ENCODE measurements at places on chromosomes 4 and X.

DNA sequence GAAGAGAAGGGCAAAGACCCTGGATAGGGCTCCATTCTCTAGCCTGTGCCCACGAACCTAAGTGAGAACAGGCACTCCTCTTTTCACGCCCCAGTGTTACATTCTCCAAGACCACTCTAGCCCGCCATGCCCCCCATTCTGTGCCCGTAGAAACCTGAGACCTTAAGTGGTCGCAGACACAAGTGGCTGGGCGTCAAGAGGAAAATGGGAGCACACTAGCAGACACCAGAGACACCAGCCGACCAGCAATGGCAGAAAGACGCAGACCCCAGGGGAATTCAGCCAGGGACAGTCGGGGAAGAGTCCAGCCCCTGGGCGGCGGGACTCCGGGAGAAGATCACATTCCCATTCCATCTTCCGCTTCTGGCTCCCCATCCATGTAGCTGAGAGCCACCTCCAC lies 2027.9 kb downstream of the PCDH7 start:
- no peak for DNase-seq

DNA sequence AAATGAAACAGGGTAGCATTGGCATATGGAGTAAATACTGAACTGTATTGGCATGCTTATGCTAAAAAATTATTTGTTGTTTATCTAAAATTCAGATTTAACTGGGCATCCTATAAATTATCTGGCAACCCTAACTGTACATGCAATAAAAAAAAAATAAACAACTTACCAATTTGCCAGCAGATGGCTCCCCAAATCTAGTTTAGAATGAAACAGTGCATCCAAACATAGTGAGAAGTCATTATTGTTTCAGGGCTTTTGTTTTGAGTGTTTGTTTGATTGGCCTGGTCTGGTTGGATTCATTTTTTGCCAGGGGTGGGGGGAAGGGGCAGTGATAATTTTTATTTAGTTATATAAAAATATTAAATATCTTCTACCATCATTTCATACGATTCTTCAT lies 12.8 kb upstream of the NSUN7 start:
- peak; percentile 39 for DNase-seq

GRCh38 chr4:3112609-3113469 lies 38.4 kb downstream of the HTT start:
- no peak for DNase-seq

DNA sequence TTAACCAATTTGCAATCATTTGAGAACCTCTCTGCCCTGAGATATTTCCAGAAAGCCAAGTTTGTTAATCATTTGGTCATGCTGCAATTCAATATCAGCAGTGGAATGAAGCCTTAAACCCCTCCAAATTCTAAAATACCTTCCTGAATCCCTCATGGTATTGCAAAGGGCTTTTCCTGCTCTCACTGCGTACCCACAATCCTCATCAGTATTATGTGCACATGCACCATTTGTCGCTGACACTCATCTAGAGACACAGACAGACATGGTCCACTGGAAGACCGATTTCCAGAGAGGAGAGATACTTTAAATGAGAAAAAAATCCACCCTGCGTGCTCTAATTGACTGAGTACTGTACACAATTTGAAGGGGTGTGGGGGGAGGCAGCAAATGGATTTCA lies 104.4 kb downstream of the GPC3 start:
- no peak for DNase-seq

DNA sequence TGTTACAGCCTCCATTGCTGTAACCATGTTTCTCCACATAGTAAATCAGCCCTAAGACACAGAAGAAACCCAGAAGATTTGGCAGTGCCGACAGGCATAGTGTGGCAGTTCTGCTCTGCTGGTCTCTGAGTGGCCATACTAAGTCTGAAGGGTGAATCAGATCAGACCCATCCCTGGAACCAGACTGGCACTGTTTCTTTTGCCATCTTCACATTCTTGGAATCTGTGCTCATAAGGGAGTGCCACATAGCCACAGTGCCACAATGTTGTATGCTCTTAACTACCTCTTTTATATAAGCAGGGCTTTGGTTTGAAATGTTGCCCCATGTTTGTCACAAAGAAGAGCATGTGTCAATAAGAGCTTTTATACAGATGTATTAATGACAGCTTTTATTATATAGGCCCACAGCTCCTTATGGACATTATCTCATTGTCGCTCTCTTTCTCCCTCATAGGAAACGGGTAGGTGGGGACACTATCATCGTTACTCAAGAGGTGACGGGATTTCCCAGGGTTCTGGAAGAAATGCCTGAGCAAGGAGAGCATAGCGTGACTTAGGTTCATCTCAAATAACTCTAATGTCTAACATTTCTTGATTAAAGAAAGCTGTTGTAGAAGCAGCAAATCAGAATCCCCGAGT lies 128.2 kb downstream of the CBR4 start:
- no peak for DNase-seq

DNA sequence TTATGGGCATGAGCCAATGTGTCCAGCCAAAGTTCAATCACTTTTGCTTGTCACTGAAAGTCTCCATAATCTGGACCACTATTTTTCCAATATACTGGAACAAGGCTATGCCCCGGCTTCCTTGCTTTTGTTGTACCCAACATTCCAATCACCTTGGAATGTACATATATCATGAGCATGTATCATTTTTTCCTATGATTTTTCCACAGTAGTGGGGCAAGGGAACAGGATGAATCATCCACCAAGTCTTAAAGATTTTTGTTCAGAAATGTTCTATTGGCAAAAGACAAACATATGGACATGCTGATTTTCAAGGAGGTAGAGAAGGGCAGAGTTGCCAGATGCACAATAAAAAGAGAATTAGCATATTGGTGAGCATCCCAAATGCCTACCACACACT lies 548.1 kb upstream of the INTU start:
- no peak for DNase-seq

DNA sequence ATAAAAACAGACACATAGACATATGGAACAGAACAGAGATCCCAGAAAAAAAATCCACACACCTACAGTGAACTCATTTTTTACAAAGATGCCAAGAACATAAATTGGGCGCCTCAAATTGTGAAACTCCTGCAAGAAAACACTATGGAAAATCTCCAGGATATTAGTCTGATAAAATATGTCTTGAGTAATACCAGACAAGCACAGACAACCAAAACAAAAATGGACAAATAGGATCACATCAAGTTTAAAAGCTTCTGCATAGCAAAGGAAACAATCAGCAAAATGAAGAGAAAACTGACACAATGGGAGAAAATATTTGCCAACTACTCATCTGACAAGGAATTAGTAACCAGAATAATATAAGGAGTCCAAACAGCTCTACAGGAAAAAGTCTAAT lies 337.3 kb upstream of the DIPK2B start:
- DNase-seq: no peak

DNA sequence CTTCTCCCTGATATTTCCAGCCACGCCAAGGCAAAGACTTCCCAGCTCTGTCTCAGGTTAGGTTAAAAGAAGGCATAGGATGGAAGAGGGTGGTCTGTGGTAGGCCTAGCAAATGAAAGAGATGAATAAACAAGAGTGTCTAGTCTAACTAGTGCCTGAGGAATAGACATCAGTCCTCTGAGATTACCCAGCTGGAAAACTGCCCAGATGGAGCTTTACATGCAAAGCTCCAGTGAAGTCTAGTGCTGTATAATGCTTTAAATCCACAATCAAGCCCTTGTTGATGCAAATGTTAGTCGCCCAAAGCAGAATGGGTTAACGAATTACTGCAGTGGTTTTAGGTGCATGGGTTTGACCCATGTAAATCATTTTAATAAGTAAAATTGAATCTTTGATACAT lies 24.8 kb upstream of the GUCY1B1 start:
- no peak for DNase-seq

DNA sequence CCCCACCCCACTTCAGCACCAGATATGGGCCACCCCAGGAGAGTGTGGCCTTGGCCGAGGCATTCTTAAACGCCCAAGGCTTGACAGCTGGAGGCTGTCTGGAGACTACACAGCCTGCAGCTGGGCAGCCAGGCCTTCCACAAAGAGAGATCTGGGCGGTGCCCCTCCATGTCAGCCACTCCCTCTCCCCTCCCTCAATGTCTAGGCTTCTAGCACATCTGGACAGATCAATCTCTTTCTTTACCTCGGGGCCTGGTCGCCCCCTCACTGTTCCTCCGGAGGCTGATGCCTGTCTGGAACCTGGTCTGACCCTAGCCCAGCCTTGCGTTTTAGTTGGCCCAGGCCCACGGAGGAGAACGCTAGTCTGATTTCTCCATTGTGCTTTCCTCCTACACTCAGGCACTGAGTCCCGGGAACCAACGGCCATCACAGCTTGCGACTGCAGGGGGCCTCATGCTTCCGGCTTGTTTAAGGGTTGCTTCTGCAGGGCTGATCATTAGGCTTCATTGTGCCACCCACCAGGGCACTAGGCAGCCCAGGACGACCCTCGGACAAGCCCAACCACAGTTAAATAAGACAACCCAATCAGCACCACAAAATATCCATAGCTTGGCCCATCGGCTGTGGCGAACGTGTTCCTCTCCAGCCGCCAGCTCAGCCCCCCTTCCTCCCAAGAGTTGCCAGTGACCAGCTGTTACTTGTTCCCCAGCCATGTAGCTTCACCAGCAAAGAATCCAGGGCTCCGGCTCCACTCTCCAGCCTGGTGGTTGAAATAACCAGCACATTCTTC lies 200.6 kb downstream of the BCOR start:
- no peak for DNase-seq

DNA sequence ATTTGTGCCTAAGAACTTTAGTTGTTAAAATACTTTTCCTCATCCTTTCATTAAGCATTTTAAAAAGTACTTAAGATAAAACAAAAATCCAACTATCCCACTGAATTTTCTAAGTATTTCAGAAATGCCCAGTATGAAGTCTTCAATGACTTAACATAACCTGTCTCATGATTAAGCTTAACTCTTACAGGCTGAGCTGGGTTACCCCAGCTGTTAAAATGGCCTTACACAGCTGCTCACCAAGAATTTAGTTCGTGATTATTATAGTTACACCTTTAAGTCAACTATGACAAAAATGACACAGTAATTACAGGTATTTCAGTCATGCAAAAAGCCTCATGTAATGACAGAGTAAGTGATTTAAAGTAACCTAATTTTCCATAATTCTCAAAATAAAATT lies 145.7 kb downstream of the FBXW7 start:
- DNase-seq: no peak

DNA sequence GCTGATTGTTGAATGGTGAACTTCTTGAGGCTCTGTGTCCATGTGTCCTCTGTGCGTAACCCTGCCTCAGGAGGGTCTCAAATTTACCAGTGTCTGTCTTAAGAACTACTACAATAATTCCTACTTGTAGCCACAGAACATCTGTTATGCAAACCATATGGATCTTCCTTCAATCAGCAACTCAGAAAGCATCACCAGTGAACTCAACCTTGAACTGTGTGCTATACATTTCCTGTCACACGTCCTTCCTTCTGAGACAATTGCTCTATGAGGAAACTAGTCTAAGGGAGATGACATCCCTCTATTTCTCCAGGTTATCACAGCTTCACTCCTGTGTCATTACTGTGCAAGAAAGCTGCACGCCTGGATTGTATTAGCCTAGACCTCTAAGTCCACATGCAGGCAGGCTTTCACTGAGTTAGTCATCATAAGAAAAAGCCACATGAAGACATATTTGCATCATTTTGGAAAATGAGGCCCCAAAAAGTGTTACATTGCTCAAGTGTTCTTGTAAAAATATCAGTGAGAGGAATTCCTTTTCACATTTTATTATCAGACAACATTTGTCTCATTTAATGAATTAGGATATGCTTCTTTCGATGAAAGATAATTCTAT lies 157.8 kb downstream of the AFF2 start:
- DNase-seq: no peak

- no peak for DNase-seq
Observed at GRCh38 chrX:153983321-153983801, 10.8 kb downstream of the TMEM187 start.

GRCh38 chr4:184416913-184417734 lies 57.2 kb downstream of the IRF2 start:
- DNase-seq: no peak

DNA sequence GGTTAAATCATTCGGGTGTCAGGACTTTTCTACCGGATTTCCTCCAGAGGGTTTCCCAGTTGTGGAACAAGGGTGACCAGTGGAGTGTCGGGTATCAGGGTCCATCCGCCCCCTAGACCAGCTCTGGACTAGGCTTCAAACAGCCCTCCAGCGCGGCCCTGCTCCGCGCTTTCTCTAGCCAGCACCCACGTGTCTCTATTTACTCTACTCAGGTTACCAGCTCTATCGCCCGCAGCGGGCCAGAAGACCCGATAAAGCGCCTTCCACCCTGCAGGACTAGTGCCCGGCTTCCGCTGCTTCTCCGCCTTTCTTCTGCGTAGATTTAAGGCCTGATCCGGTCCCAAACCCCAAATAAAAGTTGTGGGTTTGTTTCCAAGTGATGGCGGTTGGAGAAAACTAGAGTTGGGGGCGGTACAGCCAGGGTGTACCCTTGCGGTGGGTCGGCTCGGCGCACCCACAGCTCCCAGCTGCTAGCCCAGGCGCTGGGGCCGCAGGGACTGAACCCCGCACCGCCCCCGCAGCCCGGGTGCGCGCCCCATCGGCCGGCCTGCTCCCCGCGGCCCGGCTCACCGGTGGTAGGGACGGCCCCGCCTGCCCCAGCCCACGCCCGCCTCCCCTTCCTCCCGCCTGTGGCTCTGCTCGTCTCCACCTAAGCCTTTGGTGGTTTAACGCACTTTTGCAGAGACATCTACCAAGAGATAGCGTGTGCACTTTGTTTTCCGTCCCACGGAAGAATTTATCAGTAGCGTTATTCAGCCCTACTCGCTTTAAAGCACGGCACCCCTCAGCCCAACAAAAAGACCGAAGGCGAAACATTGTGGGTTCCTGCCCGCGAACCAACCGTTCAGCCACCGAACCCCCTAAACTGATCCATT lies 2.1 kb downstream of the LEF1 start:
- DNase-seq: no peak

DNA sequence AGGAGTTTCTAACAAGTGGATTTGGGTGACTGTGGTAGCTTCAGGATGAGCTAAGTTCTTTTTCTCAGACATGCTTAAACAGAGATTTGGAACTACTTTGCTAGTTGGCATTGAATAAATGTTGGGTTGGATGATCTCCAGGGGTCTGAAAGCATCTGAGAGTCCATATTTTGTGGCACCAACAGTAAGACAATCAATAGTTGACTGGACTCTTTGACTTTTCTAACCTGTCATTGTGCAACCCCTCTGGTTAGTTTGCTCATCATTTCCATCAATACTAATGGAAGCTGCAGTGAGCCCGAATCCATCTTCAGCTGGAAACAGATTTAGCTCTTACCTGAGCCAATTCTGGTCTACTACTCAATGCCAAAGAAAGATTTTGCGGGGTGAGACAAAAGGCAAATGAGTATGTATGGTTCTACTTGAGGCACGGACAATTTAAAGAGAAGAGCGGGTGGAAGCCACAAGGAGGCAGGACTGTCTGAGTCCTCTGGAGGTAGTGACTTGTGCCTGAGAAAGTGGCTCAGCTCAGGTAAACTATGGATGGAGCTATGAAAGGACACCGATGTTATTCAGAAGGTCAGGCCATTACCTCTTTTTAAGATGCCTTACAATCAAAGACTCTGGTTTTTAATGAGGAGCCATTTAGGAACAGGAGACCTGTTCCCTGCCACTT lies 118.7 kb downstream of the MID1IP1 start:
- no peak for DNase-seq
